Right ventricle myocardium inferior (tissue), 1 donor: ENCODE measurements at places on chromosomes 6 and 20.

- DNase-seq, result no peak
These were observed 283.2 kb downstream of the GMDS start for GRCh38 chr6:1962201-1962600.

DNA sequence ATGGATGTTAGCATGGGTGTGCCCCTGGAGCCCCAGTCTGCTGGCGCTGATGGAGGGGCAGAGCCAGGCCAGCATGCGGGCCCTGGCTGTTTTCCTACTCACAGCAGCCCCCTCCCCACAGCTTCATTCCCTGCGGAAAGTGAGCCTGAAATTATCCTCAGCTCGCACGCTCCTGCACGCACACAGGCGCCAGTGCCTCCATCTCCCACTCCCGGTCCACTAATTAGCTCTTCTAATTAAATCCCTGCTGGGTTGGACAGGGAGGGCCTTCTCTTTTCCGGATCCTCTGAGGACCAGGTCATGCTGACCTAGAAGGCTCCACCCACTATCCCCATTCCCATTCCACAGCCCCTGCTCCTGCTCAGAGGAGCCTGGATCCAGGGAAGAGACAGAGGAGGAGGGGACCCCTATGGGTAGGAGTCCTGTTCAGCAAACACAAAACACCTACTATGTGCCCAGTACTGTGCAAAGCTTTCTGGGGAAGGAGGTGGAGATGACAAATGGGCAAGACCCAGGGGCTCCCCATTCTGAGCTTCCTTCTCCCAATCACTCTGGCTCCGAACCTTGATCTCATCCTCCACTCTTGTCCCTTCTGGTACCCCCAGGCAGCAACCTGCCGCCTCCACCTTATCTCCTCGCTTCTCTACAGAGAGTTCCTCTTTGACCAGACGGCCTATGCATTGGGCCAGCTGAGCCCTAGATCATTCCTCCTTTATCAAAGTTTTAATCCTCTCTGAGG lies 70.2 kb upstream of the CCDC167 start:
- peak; percentile 59 for DNase-seq

- DNase-seq, result no peak
These were observed 27.4 kb downstream of the RREB1 start for GRCh38 chr6:7134999-7135745.

- no peak for DNase-seq
These were observed 562.9 kb upstream of the CHD6 start for GRCh38 chr20:42181064-42181463.

DNA sequence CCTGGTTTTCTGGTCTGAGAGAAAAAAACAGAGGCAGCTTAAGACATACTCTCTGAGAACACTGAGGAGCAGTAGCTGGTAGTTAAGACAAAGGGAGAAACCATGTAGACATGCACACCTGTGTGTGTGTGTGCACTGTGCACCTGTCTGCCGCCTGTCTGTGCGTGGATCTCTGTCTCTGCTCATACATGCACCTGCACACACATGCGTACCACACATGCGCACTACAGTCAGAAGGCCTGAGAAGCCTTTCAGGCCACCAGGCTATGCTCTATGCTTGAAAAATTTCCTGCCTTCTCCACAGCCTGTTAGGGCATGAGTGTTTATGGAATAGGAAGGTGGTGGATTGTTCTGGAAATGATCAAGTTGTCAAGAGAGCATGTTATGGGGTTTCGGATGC lies 103.5 kb downstream of the CDH4 start:
- DNase-seq, result no peak

- DNase-seq, result no peak
These were observed 126.3 kb upstream of the MYLIP start for GRCh38 chr6:16002332-16003196.

- no peak for DNase-seq
These were observed 375.9 kb upstream of the EYS start for GRCh38 chr6:66082914-66083313.

DNA sequence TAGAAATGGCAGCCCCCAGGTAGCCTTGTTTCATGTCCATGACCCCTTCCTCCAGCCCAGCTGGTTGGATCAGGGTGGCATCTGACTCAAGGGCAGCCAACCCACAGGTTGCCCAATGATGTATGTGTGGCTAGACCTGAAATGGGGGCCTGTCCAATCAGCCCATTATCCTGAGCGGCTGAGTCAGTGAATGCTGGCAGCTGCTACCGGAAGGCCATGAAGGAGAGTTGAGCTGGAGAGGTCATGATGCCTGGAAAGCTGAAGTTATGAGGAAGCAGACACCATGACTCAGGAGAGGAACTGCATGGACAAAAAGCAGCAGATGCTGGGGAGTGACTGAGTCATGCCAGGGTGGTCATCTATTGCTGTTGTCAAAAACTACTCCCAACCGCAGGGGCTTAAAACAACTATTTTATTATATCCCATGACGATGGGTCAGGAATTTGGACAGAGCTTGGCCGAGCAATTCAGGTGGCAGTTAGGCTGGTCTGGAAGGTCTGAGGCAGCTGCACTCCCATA lies 67.3 kb downstream of the MDGA1 start:
- DNase-seq, result no peak

DNA sequence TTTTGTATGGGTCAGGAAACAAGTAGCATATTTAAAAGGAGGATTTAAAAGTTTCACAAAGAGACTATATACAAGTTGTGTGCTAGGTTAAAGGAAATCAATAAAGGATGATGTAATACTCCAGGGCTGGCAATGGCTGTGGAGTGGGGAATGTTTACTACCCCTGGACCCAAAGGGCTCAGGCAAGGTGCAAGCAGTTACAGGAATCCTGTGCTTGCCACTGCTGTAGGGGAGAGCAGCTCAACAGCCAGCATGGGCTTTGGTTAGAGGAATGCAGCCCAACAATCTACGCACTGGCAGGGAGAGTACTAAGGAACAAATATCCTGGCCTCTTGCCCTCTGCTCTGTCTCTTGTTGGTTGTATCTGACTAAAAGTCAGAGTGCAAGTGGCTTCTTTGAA lies 1642.2 kb downstream of the KHDRBS2 start:
- DNase-seq, result no peak

- no peak for DNase-seq
These were observed 41.1 kb downstream of the RAMACL start for GRCh38 chr6:166545156-166546034.

- no peak for DNase-seq
These were observed 42.5 kb downstream of the EYA2 start for GRCh38 chr20:46937157-46937523.

GRCh38 chr20:20231528-20232298 lies 136.2 kb upstream of the INSM1 start:
- no peak for DNase-seq

DNA sequence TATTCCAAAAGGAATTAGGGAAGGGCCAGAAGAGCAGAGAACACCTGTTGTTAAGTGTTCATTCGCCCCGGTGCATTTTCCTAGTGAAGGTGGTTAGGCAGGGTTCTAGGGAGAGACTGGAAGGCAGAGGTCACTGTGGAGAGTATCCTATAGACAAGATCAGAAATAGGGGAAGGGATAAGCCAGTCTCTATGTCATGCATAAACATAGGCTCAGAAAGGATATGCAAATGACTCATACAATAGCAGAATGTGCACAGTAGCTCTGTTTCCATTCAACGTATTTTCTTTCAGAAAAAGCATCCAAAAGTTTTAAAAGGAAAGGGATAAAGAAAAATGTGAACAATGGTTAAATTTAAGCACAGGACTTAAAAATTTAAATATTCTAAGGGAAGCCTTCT lies 47.4 kb downstream of the BMP6 start:
- no peak for DNase-seq

- DNase-seq, result no peak
These were observed 91.7 kb upstream of the HDDC2 start for GRCh38 chr6:125393449-125393858.

- no peak for DNase-seq
These were observed 173.7 kb downstream of the PHACTR1 start for GRCh38 chr6:12890171-12890790.

- DNase-seq, result no peak
These were observed 46.6 kb downstream of the SLX4IP start for GRCh38 chr20:10481676-10482075.

GRCh38 chr20:36493801-36494114 lies 47.6 kb upstream of the MYL9 start:
- DNase-seq, result peak; percentile 82

GRCh38 chr6:157380458-157380778 lies 572 bp upstream of the ZDHHC14 start:
- DNase-seq, result no peak

- no peak for DNase-seq
These were observed 57.8 kb upstream of the EDN1 start for GRCh38 chr6:12232339-12232738.

- peak; percentile 68 for DNase-seq
These were observed 110.8 kb upstream of the MLN start for GRCh38 chr6:33914645-33915044.
